ENCODE measurements at places on chromosomes 7 and 10. TPM values are rescaled to one million over a fixed set of nuclear protein-coding genes. Genes with fewer than 3 reads are reported as not detected.
A peak's percentile ranks its signal among the peaks of the same experiment; 100 is the strongest.

The PRKRIP1 gene
- 26.2 TPM for total RNA-seq

GRCh38 chr10:60140651-60141632 is 234.6 kb upstream of the CCDC6 start:
- DNase-seq: peak; percentile 81

GRCh38 chr10:97539523-97540200 is 32.9 kb upstream of the ANKRD2 start:
- no peak for DNase-seq

The BHLHA15 gene
- not detected for total RNA-seq

- no peak for DNase-seq
These were observed 383.9 kb downstream of the SORCS1 start for GRCh38 chr10:106780632-106781031.

DNA sequence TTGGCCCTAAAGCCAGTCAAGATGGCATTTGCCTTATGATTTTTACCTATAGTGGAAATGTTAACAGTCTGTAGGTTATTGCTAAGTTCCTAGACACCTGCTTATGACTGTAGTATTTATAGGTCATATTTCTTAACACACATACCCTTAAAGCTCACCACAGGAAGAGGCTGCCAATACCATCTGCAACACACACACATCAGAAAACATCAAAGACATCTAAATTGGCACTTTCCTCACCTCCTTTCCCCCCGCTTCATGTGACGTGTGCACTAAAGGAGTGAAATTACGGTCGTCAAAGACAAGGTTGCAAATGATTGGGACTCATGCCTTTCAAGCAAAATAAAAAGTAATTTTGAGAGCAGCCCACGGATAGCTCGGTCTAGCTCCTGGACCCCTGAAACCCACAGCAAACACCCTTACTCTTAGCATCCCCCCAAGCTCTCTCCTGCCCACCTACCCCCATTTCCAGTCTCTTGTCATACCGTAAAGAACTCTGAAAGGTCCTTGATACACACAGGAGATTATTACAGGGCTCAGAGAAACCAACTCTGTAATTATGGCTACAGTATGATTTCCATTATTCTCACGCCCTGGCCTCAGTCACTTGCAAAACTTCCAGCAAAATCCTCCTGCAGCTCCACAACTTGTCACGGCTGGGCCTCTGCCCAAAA is 90.5 kb downstream of the PLXNA4 start:
- DNase-seq: no peak

GRCh38 chr10:125102246-125102645 is 58.1 kb downstream of the CTBP2 start:
- DNase-seq: no peak

GRCh38 chr7:29609162-29610037 is 45.8 kb downstream of the PRR15 start:
- peak; percentile 60 for DNase-seq

The PLCE1 gene
- total RNA-seq: 0.70 TPM

DNA sequence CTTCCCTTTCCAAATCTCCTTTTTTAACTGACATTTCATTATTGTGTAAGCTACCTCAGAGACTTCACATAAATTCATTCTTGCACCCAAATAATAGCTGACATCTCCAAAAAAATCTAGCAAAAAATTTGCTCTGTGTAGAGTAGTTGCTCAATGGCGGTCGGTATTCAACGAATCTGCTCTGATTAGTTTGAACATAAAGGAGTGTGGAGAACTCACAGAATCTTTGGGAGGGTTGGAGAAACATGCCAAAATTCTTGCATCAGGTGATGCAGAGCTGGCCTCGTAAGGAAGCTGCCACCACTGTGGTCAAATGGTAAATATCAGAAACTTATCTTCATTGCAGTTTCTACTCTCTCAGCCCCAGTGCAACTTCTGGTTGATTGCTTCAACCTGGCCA is 201.2 kb upstream of the MDFIC start:
- DNase-seq: no peak

- no peak for DNase-seq
These were observed 1167.6 kb downstream of the NXPH1 start for GRCh38 chr7:9600974-9601373.

DNA sequence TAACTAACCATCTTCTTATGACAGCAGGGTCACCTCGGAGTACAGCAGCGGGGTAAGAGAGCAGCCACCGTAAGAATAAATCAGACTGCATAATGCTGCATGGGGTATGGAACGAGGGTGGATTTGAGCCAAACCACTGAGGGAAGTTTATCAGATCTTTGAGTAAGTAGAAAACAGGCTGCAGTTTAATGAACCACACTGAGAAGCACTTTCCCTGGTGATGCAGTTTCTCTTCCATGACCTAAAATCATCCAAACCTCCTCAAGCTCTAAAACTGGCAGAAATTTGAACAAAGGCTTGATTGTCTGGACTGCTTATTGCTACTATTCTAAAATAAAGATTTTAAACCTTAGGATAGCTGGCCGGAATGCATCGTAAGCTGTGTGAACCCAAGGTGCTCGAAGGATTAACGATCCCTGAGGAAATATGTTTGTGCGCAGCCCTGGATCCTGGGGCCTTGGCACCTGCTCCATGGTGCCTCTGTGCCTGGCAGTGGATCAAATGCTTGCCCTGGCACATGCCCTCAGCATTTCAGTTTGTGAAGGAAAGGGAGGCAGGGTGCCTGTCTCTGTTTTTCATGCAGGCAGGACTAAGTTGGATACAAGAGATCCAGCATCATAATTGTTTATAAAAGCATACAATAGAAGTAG is 322.7 kb downstream of the LHFPL3 start:
- DNase-seq: no peak

DNA sequence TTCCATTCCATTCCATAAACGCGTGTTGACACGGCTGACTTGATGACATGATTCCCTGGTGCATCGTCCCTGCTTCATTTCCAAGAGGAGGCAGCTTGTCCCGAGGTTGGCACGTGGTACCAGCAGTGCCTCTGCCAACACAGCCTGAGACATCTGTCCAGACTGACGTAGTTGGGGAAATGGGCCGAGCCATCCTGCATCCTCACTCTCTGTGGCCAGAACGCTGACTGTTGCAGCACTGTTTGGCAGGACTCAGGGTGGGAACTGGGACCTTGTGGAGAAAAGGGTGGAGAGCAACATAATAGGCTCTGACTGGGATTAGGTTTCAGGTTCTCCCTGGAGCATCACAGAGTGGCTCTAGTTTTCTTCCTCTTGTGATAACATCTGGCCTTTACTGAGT is 118.6 kb upstream of the BTBD16 start:
- no peak for DNase-seq

DNA sequence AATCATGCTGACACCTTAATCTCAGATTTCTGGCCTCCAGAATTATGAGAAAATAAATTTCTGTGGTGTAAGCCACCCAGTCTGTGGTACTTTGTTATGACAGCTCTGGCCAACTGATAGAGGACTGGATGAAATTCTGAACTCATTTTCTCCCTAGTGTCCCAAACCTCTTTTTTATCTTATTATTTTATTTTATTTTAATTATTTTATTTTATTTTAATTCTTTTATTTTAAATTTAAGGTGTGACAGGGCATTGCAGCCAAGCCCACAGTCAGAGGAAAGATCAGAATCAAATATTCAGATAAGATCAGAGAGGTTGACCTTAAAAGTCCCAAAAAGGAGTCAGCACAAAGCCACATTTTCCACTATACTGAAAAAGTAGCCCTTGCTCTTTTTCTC is 228.1 kb downstream of the TFEC start:
- no peak for DNase-seq

The GPR146 gene
- total RNA-seq: 12.2 TPM

The NOM1 gene
- total RNA-seq: 16.0 TPM

DNA sequence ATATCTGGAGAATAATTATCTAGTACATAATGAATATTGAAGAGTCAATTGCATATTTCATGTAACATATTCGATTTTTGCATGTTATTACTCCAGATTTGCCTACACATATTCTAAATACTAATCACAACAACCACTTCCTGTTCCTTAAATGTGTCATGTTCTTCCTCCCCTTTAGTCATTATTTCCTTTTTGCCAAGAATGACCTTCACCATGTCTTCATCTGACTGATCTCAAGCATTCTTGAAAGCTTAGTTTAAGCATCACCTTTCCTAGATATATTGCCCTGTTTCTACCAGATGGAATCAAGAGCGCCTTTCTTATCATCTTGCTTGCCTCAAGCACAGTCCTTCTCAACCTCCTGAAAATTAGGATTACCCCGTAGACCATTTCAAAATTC is 23.5 kb upstream of the MEOX2 start:
- no peak for DNase-seq

DNA sequence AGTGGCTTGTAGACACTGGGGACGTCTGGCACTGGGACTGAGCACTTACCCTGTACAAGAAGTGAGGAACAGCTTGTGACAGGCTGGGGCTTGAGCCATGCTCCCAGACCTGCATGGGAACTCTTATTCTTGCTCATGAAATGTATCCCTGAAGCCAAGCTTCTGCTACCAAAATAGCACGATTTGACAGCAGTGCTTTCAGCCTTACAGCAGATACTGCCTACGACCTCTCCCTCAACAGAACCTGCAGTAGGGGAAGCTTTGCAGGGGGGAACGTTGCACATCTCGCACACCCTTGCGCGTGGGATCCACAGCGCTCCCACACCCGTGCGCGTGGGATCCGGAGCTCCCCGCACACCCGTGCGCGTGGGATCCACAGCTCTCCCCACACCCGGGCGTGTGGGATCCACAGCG is 88.0 kb downstream of the CREM start:
- DNase-seq: no peak

DNA sequence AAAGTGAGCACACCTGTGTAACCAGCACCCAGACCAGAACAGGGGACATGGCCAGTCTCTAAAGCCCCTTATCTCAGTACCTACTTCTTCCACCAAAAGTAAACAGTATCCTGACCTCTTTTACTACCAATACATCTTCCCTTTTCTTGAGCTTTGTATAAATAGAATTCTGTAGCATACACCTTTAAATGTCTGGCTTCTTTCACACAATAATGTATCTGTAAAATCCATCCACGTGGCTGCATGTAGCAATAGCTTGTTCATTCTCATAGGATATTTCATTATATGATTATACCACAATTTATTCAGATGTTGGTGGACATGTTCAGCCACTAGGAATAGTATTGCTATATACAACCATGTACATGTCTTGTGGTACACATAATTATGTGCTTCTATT is 40.6 kb downstream of the BTBD16 start:
- no peak for DNase-seq

The ANXA8L1 gene
- total RNA-seq: not detected

- DNase-seq: no peak
These were observed 23.2 kb downstream of the SLC35G1 start for GRCh38 chr10:93917064-93917391.

- DNase-seq: no peak
These were observed 5.6 kb downstream of the SUFU start for GRCh38 chr10:102509387-102509786.

- no peak for DNase-seq
These were observed 612.2 kb downstream of the SUGCT start for GRCh38 chr7:40746841-40747556.

- DNase-seq: no peak
These were observed 12.0 kb upstream of the DMBT1 start for GRCh38 chr10:122548407-122549085.

DNA sequence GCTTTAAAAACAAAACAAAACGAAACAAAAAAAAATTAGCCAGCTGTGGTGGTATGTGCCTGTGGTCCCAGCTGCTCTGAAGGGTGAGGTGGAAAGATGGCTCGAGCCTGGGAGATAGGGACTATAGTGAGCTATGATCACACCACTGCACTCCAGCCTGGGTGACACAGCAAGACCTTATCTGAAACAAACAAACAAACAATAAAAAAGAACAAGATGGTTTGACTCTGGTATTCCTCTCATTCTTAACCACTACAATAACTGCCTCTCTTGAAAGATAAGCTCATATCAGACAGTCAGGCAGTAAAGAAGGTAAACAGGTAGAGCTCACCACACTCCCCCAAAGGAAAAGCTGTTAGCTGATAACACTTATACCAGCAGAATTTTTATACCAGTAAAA is 14.1 kb upstream of the DUSP5 start:
- DNase-seq: no peak

DNA sequence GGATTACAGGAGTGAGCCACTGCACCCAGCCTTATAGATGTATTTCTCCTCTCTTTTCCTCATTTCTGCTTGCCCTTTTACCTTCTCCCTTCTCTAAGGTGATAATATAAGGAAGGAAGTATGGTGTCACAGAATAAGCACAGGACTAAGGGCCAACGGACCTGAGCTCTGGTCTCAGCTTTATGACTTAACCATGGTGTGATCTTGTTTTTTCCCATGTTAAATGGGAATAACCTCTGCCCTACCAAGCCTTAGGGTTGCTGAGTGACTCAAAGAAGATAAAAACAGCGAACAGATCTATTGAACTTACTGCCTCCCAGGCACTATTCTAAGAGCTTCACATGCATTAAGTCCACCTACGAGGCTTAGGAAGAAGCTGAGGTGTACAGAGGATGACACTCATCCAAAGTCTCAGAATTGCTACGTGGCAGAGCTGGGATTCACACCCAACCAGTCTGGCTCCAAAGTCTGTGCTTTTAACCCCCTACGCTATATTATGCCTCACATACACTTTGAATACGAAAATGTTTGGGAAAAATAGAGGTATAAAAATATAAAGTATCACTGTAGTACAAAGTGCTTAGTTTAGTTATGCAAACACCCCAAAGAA is 5.6 kb downstream of the UROS start:
- DNase-seq: no peak

DNA sequence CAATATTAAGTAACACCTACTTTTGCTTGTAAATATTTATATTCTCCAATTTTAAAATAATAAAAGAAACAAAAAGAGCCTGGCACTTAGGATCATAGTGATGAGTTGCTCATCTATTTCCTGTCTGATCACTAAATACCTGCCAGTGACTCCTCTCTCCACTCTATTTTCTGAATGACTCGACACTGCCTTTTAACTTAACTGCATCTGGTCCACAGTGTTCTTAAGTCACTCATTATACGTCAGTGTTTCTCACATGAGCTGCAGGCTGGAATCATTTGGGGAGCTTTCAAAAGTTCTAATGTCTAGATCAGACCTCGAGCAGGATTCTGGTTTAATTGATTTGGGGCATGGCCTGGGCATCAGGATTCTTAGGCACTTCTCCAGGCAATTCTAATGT is 78.0 kb upstream of the AGBL3 start:
- DNase-seq: no peak

The UNCX gene
- total RNA-seq: not detected

GRCh38 chr7:106377847-106378361 is 93.1 kb upstream of the NAMPT start:
- peak; percentile 72 for DNase-seq

DNA sequence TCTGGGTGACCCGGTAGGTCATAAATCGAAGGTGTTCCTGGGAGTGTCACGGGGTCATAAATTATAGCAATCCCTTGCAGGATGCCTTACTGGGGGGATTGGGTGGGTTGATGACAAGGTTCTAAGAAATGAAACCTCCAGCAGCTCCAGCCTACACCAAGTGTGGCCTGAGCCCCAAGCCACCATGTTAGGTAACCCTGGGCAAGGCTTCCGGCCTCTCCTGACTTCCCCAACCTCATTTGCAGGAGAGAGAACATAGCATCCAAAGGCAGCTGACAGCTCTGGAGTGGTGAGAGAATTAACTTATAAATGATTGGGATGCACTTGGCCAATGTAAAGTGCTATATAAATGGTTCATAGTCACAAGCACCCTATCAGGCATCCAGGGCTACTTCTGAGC is 52.8 kb upstream of the TMEM273 start:
- DNase-seq: no peak

Measured in Caki2 (cell line).